ENCODE measurements at places on chromosomes 1 and 21.

DNA sequence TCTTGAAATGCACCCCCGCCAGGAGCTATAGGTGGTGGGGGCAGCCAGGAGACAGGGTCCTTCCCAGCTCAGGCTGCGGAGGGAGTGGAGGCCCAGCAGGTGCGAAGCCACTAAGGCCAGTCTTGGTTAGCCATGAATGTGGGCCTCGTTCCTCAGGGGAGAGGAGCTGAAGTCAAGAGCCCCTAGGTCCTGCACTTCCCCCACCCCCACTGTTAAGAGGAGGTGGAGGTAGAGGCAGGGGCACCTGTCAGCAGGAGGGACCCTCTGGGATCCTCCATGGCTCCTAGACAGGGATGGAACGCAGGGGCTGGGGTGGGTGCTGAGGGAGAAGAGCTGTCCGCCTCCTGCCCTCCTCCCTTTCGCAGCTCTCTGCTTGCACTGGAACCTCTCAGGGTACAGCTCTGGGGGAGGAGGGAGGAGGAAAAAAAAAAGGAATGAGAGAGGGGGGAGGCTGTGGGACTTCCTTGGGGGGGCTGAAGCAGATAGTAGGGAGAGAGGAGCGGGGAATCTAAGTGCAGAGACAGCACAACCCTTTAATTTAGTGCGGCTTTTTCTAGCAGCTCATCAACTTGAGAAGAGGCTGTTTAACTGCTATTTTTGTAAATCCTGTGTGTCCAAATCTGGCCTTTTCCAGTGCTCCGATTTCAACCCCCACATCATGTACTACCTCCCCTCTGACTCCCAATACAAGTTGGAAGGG lies 37.0 kb downstream of the MATN1 start:
- no peak for DNase-seq

DNA sequence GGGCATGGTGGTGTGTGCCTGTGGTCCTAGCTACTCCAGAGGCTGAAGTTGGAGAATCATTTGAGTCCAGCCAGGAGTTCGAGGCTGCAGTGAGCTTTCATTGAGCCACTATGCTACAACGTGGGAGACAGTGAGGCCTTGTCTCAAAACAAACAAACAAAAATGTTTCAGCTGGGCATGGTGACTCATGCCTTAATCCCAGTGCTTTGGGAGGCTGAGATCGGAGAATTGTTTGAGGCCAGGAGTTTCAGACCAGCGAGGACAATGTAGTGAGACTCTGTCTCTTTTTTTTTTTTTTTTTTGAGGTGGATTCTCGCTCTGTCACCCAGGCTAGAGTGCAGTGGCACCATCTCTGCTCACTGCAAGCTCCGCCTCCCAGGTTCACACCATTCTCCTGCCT lies 5.0 kb upstream of the RPL5 start:
- no peak for DNase-seq

GRCh38 chr1:223707256-223708000 lies 4.9 kb upstream of the CAPN2 start:
- DNase-seq, result no peak

DNA sequence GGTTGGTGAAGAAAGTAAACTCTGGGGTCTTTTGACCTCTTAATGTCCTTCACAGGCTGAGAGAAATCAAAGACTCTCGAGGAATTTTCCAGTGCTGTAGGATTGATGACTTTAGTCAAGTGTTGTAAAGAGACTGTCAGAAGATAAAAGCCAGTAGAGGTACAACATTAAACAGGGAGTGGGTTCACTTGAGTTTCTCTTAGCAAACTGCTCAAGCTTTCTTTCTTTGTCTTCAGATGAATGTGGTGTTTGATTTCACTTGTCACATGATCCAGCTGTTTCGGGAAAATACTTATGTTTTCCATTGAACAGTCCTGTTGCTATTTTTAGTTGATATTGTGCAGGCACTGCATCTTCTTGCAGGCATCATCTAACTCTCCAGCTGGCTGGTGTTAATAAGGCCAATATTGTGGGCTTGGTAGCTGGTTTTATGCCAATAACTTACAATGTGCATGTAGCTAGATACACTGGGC lies 45.6 kb downstream of the XCL2 start:
- no peak for DNase-seq

DNA sequence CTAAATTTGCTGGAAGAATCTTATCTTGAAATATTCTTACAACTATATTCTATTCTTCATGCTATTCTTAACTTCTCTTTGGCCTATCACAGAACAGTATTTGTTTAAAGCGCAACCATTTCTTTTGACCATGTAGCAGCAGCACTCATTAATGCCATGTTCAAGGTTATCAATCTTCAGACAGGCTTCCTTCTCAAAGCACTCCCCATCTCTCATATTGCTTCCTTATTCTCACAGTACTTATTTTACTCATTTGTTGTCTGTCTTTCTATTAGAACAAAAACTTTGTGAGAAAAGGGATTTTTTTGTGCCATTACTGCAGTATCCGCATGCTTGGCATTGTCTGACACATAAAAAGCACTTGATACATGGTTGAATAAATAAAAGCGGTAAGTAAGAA lies 89.7 kb downstream of the ATP1B1 start:
- no peak for DNase-seq

GRCh38 chr21:26555540-26556146 lies 17.4 kb downstream of the CYYR1 start:
- no peak for DNase-seq

- no peak for DNase-seq
Measured at GRCh38 chr1:88549536-88549935, 134.5 kb upstream of the PKN2 start.

DNA sequence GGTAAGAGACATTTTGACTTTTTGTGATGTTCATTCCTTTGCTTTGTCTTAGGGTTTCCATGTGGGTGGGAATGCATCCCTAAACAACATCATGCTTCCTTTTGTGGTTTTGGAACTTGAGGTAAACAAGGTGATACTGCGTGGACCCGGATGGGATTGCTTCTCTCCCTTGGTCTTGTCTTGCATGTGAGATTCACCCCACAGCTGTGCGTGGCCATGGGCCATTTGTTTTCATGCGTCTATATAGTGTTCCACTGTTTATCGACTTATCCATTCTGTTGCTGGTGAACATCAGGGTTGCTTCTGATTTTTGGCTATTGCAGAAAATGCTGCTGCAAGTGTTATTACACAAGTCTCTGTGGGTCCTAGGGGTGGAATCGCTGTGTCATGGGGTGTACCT lies 21.1 kb downstream of the CRYAA start:
- no peak for DNase-seq

- no peak for DNase-seq
Measured at GRCh38 chr1:116144151-116144550, 33.0 kb downstream of the MAB21L3 start.

DNA sequence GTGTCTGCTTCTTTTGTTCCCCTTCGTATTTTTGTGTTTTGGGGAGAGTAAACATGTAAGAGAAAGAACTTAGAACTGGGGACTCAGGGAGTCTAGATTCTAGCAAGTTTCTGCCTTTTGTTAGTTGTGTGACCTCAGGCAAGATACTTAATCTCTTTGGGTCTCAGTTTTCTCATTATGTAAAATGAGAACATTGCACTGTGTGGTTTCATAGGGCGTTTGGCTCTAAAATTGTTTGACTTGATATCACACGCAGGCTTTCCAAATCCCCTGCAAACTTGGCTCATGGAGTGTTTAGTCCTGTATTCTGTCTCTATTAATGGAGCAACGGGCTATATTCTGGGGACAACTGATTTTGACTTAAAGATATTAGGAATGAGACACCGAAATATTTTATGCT lies 57.7 kb downstream of the NTNG1 start:
- DNase-seq, result no peak

DNA sequence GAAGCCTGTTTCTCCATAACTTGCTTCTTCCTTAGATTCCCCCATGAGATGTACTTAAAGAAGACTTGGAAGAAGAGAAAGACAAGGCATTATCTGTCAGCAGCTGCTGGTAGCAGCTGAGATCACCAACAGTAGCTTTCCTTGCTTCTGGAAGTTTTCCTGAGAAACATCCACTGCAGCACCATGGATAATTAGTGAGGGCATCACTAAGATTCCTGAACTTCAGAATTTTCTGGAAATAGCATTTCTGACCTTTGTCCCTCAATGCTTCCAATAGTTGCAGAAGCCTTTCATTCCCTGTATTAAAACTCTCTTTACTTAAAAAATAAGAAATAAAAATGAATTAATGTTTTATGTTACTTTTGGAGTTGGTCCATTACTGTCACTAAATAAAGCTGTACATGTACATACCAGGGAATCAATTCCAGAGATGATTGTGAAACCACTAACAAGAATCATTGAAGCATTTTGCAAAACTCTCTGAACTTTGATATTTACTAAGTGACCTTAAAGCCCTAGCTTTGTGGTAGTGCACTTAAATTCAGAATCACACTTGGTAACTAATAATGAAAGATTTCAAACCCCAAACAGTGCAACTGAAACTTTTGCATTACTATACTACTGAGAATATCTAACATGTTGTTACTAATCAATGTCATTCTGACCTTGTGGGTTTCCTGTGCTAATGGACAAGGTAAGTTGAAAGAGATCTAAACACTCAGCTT lies at the start of gene CFHR4:
Gene CFHR4, plus strand, starts transcription at position 538 of the 725 bp plus-strand sequence. Its CDS starts 99 bp downstream, at position 637.
- DNase-seq, result no peak

DNA sequence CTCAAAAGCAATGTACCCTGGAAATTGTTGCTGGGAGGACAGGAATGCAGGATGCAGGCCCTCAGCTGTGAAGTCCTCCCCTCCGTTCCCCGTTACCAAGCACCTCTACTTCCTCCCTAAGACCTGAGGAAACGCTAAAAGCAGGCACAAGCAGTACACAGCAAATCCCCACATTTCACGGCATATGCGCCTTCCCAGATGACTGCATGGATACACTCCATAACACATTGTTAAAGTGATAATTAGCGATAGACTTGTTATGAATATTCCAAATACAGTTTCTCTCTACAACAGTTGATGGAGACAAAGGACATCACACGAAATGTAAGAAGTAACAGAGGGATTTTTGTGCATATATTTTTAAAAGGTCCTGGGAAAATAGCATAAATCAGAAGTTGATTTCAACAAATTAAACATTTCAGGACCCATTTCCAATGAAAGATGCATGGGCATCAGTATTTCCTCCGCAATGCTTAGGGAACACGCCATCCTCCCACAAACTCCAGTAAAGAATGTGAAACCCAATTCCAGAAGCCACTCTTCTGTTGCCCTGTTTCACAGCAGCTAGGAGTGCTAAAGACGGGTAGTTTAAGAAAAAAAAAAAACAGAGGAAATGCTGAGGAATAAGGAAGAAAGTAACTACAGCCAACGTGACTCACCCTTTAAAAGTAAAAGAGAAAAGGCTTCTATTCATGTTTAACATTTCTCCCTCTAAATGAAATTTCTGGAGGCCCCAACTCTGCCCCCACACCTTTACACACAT lies 75.5 kb downstream of the HIVEP3 start:
- DNase-seq, result no peak
